Spinal cord (tissue), 10 donors: ENCODE measurements at places on chromosomes 1 and 21. TPM values are rescaled to one million over a fixed set of nuclear protein-coding genes. Genes with fewer than 3 reads are reported as not detected.

C1orf141 gene
- total RNA-seq: 0.79 TPM

C8A gene
- total RNA-seq: 0.06 TPM

CAPN8 gene
- 0.10 TPM for total RNA-seq

CLDN8 gene
- not detected for total RNA-seq

CFAP141 gene
- total RNA-seq: 0.89 TPM

- peaks cover 4% of the 10 kb centered on the region for H3K27me3 ChIP-seq
- H3K4me1 ChIP-seq: peaks cover 35% of the 10 kb centered on the region
- no peak for DNase-seq
- no peak overlapping the region for H3K4me3 ChIP-seq
- peaks cover 9% of the 10 kb centered on the region for H3K36me3 ChIP-seq
- H3K27ac ChIP-seq: no peak overlapping the region
Observed at GRCh38 chr1:24417681-24418080, 2.1 kb downstream of the NIPAL3 start.

- H3K27ac ChIP-seq: no peak overlapping the region
- H3K36me3 ChIP-seq: peaks cover 2% of the 10 kb centered on the region
- H3K4me3 ChIP-seq: no peak overlapping the region
- no peaks in the 10 kb centered on the region for H3K27me3 ChIP-seq
Observed at GRCh38 chr1:110163591-110163990, 13.3 kb downstream of the SLC6A17 start.

DNA sequence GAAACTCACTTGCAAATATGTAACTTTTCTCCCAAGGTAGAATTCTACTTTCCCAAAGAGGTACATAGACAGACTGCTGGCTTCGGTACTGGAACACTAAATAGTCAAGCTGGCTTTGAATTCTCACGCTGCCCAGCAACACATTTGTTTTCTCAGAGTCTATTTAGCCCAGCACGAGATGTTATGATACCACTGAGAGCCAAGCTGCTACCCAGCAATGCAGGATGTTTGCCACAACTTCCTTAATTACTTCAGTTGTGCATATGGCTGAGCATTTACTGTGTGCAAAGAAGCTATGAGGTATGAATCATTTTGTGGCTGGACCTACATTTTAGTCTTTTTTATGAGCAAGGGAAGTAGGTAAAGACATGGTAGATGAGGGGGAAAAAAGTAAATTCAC is 793.2 kb downstream of the PLA2G4A start:
- H3K27ac ChIP-seq: no peak overlapping the region
- peak; percentile 79 for DNase-seq
- H3K4me1 ChIP-seq: no peaks in the 10 kb centered on the region
- no peaks in the 10 kb centered on the region for H3K36me3 ChIP-seq

- H3K4me3 ChIP-seq: no peak overlapping the region
- H3K4me1 ChIP-seq: no peaks in the 10 kb centered on the region
- DNase-seq: no peak
- H3K27me3 ChIP-seq: no peaks in the 10 kb centered on the region
Observed at GRCh38 chr1:169904834-169905233, 11.1 kb upstream of the SCYL3 start.

GRCh38 chr1:51572365-51572764 is 44.5 kb upstream of the OSBPL9 start:
- H3K36me3 ChIP-seq: no peaks in the 10 kb centered on the region
- H3K4me3 ChIP-seq: no peak overlapping the region
- peaks cover 6% of the 10 kb centered on the region for H3K4me1 ChIP-seq
- H3K27ac ChIP-seq: no peak overlapping the region
- no peak for DNase-seq

DNA sequence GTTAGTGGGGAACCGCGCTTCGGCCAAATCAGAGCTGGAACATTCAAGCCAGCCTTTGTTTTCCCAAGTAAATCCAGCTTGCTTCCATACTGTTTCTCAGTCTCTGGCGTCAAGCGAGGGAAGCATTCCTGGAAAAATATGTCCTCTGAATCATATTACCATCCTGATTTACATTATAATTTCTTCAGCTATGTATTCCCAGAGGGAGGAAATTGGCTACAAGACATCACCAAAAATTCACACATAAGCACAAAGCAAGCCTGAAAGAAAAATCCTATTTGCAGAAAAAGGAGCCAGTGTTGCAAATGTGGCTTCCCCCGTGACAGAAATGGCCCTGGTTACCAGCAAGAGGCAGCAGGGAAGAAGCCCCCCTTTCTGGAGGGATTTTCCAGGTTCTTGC is 233.3 kb downstream of the KCNJ6 start:
- no peak overlapping the region for H3K4me3 ChIP-seq
- H3K27me3 ChIP-seq: no peaks in the 10 kb centered on the region
- DNase-seq: no peak
- H3K4me1 ChIP-seq: peaks cover 16% of the 10 kb centered on the region
- H3K27ac ChIP-seq: no peak overlapping the region
- H3K36me3 ChIP-seq: no peaks in the 10 kb centered on the region

DNA sequence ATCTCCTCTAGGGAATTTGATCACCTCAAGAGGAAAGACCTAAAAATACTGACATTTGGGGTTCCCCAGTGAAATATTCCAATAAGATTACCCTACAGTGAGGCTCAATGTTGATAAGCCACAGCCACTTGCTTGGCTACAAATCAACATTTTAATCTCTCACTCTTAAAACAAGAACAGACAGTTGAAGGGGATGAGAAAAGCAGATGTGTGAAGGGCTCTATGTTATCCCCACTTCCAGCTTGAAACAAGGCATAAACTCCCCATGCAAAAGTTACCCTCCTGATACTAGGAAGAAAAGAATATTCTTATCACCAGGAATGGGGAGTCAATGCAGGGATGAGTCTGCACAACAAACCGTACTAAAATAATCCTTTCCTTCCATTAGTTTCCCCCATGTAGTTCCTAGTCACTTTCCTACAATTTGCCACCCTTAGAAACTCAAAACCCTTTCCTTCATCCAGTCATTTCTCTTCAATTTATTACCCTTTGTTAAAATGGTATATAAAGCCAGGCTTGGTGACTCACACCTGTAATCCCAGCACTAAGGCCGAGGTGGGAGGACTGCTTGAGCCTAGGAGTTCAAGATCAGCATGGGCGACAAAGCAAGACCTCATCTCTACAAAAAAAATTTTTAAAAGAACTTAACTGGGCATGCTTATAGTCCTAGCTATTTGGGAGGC is 29.5 kb downstream of the LPGAT1 start:
- no peak overlapping the region for H3K4me3 ChIP-seq
- no peaks in the 10 kb centered on the region for H3K27me3 ChIP-seq
- no peaks in the 10 kb centered on the region for H3K4me1 ChIP-seq
- no peak for DNase-seq
- no peak overlapping the region for H3K27ac ChIP-seq
- peaks cover 8% of the 10 kb centered on the region for H3K36me3 ChIP-seq

GRCh38 chr1:32045772-32046171 is 27.0 kb upstream of the TMEM39B start:
- no peak overlapping the region for H3K4me3 ChIP-seq
- H3K27ac ChIP-seq: no peak overlapping the region
- H3K4me1 ChIP-seq: peaks cover 12% of the 10 kb centered on the region
- no peak for DNase-seq
- H3K36me3 ChIP-seq: peaks cover 37% of the 10 kb centered on the region

GRCh38 chr1:42788021-42788420 is 3.2 kb downstream of the TMEM269 start:
- no peaks in the 10 kb centered on the region for H3K27me3 ChIP-seq
- peaks cover 20% of the 10 kb centered on the region for H3K4me1 ChIP-seq
- DNase-seq: no peak
- no peak overlapping the region for H3K4me3 ChIP-seq
